Left cardiac atrium (tissue), 4 donors: ENCODE measurements at places on chromosomes 11 and 22.

- DNase-seq, result no peak
Measured at GRCh38 chr11:2216400-2217064, 44.9 kb upstream of the TH start.

DNA sequence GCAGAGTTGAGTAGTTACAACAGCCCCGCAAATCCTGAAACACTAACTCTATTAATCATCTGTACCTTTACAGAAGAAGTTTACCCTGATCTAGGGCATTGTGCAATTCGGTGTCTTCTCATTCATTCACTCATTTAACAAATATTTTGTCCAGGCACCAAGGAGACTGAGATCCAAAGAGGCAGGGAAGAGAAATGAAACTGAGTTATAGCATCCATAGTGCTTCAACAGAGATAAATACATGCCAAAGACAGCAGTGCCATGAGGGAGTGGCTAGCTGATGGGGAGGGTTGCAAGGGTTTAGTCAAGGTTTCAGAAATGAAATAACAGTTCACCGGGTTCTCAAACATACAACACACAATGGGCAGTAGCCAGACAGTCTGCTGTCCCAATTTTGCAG lies 40.2 kb upstream of the MTNR1B start:
- no peak for DNase-seq

DNA sequence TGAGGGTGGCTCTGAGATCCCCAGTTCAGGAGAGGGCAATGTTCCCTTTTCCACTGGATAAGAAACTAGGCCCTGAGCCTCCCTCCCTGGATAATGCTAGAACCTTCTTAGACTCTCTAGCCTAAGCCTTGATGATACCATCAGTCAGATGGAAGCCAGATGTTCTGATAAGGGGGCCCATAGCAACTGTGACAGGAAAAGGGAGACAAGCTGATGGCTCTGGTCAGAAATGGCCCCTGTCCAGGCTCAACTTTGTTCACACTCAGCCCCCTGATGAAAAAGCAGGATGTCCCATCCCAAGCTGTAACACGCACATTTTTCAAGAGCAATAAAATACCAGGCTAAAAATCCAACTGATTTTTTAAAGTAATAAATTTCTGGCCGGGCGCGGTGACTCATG lies 7.2 kb upstream of the OAF start:
- no peak for DNase-seq

DNA sequence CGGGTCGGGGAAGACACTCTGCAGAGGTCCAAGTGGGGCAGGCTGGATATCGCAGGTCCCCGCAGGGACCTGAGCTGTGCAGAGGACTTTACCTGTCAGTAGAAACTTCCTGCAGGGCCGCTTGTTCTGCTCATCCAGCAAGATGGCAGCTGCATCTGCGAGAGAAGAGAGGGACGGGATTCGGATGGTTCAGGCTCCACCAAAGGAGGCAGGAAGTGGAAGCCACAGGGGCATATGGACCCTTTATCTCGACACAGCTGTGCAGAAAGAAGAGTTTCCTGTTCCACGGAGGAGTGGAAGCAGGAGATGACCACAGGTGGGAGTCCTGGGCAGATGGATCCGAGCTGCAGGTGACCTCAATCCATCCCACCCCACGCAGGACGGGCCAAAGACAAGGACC lies 22.5 kb downstream of the CABP7 start:
- no peak for DNase-seq

- DNase-seq, result no peak
Measured at GRCh38 chr11:73945396-73945795, 5.4 kb upstream of the DNAJB13 start.

- DNase-seq, result no peak
Measured at GRCh38 chr11:76067099-76067498, 139.2 kb downstream of the WNT11 start.

- DNase-seq, result no peak
Measured at GRCh38 chr11:77120571-77120970, 7.5 kb upstream of the MYO7A start.

- DNase-seq, result no peak
Measured at GRCh38 chr11:69647761-69648497, 7.0 kb downstream of the CCND1 start.

GRCh38 chr11:65530157-65530496 lies 5.2 kb downstream of the SCYL1 start:
- no peak for DNase-seq

- no peak for DNase-seq
Measured at GRCh38 chr22:48238284-48238915, 1476.0 kb downstream of the TBC1D22A start.

DNA sequence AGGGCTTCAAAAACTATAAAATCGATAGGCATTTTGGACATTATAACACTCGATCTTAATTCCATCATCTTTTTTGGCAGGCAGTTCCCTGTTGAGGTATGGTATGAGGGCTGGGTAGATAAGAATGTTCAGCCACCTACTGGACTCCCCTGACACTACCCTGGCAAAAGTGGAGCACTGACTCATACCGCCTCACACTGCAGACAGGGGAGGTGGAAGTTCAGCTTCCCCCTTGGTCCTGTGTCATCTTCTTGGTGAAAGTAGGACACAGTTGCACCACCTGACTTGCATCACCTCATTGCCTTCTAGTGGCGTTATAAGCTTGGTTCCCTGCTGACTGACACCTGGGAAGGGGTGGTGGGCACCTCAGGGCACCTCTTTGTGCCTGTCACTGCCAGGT lies 30.4 kb downstream of the PAAF1 start:
- DNase-seq, result peak; percentile 25

- peak; percentile 38 for DNase-seq
Measured at GRCh38 chr11:119172513-119172912, 4.0 kb downstream of the NLRX1 start.

DNA sequence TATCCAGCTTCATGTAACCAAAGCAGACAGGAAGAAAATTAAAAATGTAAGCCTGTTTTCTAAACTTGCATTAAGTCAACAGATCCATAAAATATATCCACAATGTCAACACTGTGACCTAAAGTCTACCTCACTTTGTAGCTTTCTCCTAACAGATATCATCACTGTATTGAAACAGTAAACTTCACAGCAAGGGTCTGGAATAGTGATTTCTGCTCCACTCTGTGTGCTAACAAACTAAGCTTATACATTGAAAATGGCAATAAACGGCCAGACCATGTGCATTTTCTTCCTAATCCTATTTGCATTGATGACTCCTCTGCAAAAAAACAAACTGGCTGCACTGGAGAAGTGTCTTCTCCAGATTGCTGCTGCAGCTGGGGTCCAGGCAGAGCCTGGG lies 26.8 kb downstream of the CADM1 start:
- DNase-seq, result no peak

GRCh38 chr22:29314537-29315285 lies 786 bp downstream of the RASL10A start:
- no peak for DNase-seq

DNA sequence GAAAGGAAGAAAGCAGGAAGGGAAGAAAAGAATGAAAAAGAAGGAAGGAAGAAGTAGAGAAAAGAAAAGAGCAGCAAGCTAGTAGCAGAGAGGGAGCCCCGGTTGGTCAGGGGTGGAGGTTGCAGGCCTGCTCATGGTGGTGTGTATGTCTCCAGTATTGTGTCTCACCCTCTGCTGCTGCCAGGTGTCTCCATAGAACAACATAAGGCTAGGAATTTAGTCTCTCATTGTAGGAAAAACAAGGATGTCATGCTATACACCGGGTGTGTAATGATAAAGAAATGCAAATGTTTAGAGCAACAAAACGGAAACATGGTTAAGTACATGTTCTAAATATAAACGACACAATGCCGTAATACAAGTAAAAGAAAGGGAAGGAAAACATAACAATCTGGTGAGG lies 342.5 kb downstream of the NTM start:
- DNase-seq, result no peak

- no peak for DNase-seq
Measured at GRCh38 chr11:61198361-61198760, 5.0 kb upstream of the PGA3 start.

DNA sequence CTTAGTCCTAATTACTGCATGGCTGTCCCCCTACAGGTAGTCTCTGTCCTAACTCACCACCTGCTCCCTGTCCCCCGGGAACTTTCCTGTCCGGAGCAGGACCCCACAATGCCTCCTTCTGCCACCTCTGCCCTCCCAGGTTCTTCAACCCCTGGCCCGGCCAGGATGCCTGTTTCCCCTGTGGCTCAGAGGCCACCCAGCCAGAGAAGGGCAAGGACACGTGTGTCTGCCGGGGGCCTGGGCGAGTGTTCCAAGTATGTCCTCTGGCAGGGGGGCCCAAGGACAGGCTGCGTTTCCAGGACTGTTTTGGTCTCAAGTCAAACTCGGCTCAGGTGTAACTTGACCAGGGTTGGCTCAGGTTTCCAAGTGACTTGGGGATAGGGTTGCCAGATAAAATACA lies 63.8 kb downstream of the BTG4 start:
- no peak for DNase-seq

- no peak for DNase-seq
Measured at GRCh38 chr11:65429068-65429681, 6.6 kb downstream of the NEAT1 start.

DNA sequence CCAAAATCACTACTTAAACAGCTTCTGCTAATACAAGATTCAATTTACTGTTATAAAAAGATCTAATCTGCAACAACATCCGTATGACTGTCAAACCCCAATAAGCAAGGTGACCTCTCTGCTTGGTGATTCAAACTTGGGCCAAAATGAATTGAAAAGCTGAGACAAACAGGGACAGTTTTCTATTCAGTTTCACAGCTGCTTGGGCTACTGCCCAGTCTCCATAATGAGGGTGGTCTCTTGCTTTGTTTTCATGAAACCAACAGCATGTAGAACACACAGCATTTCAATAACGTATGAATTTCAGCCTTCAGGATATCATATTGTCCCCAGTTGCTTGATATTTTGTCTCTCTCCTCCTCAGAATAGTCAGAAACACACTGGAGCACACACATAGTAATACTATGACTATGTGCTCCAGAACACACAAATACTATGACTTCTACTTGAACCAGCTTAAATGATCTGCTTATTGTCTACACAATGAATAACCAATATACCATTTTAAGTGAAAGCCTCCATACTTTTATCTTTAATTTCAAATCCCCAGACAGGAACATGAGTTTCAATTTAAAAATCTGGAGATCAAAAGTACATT lies 285.0 kb downstream of the TTC28 start:
- no peak for DNase-seq

- no peak for DNase-seq
Measured at GRCh38 chr22:42961810-42962209, 53.1 kb downstream of the PACSIN2 start.

DNA sequence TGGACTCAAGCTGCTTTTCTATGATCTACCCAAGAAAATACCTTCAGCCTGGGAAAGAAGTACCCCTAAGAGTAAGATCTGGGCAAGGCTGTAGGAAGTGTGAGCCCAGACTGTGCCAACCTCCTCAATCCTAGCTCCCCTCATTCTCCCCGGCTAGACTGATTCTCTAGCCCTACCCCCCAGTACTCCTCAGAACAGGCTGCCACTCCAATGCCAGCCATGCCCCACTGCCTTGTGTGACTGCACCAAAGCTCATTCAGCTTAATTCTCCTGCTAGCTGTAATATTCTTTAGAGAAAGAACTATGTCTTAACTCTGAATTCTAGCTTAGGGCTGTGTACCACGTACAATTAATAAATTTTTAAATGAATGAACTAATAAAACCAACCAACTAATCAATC lies 92.6 kb upstream of the AKIP1 start:
- no peak for DNase-seq

DNA sequence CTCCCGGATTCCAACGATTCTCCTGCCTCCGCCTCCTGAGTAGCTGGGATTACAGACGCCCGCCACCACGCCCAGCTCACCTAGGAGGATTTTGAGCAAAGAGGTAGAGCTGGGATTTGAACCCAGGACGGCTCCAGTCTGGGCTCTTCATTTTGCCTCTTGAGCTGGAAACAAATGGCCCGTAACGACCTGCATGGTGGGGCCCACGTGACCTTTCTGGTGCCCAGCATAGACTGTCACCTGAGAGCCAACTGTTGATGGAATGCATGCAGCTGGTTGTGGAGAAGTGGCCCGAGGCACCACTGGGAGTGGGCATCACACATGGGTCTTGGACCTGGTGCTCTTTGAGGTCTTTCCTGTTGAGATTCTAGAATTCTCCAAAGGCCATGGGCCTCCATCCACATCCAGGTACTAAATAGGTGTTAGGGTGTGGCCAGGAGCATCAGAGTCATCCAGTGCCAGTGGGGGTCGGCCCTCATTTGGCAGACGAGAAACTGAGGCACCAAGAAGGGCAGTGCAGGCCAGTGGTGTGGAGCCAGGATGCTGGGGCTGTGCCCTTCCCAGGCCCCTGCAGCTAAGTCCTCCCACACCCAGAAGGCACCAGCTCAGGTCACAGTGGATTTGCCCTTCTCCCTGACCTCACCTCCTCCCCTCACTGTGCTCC lies 3.9 kb downstream of the ATF4 start:
- no peak for DNase-seq

DNA sequence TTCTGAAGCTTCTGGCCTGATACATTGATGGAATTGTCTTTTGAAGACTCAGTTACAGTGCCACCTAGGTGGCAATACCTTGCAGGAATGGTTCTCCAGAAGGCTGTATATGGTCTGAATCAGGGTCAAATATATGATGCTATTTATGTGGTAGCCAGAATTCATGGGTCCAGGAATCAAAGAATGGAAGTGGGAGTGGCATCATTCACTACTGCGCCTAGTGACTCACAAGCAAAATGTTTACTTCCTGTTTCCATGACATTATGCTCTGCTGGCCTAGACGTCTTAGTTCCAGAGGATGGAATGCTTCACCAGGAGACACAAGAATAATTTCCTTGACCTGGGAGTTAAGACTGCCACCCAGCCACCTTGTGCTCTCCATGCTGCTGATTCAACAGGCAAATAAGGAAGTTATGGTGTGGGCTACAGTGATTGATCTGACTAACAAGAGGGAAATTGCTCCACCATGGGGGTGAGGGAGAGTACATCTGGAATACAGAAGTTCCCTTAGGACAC lies 491.8 kb downstream of the ETS1 start:
- DNase-seq, result no peak

- DNase-seq, result no peak
Measured at GRCh38 chr11:134460881-134461280, 48.8 kb upstream of the B3GAT1 start.
